Stimulated activated CD8-positive, alpha-beta memory T cell treated with anti-CD3 and anti-CD28 coated beads, Interleukin-2, amount 100 ng/mL, for 48 hours (primary cell): ENCODE measurements at places on chromosomes 16 and 17.

DNA sequence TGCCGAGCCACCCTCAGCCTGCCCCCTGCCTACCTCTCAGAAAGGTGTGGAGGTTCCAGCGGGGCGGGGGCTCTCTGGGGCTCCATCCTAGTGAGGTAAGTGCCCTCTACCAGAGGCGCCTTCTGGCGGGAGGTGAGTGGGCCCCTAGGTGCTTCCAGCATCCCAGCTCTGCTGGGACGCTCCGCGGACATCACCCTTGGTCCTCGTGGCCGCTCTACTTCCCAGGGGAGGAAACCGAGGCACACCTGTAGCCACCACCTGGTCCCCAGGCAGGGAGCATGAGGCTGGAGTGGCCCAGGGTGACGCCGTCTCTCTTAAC lies 1.4 kb downstream of the MCRIP2 start:
- no peak for DNase-seq

DNA sequence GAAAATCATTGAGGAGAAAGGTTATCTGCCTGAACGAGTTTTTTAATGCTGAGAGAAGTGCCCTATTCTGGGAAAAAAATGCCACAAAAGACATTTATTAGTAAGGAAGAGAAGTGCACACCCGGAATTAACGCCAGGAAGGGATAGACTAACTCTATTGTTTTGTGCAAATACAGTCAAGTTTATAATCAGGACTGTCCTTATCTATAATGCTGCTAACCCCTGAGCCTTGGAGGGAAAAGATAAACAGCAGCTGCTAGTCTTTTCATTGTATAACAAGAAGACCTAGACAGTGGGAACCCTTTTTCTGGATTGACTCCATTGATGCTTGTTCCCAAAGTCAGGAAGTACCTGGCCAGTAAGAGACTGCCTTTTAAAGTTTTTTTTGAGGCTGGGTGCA lies 26.5 kb downstream of the BCAS3 start:
- no peak for DNase-seq

DNA sequence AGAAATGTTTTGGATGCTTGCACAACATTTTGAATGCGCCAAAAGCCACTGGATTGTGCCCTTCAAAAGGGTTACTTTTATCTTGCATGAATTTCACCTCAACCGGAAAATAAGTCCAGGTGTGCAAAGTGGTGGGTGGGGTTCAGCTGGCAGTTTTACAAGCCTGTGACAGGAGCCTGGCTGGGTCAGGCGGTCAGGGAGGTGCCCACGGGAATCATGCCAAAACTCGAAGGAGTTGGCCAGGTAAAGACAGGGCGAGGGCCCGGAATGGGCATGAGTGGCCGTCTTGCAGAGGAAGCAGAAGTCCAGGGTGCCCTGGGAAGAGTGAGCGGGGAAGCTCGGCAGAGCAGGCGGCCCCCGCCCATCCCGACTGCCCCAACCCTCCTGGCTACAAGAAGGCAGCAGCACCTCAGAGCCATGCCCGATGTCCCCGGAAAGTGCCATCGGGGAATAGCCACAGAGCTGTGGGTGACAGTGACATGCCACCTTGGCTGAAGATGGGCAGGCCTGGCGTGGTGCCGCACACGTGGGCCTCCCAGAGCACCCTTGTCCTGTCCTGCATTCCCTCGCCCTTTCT lies 19.1 kb upstream of the CACNG1 start:
- DNase-seq, result no peak

DNA sequence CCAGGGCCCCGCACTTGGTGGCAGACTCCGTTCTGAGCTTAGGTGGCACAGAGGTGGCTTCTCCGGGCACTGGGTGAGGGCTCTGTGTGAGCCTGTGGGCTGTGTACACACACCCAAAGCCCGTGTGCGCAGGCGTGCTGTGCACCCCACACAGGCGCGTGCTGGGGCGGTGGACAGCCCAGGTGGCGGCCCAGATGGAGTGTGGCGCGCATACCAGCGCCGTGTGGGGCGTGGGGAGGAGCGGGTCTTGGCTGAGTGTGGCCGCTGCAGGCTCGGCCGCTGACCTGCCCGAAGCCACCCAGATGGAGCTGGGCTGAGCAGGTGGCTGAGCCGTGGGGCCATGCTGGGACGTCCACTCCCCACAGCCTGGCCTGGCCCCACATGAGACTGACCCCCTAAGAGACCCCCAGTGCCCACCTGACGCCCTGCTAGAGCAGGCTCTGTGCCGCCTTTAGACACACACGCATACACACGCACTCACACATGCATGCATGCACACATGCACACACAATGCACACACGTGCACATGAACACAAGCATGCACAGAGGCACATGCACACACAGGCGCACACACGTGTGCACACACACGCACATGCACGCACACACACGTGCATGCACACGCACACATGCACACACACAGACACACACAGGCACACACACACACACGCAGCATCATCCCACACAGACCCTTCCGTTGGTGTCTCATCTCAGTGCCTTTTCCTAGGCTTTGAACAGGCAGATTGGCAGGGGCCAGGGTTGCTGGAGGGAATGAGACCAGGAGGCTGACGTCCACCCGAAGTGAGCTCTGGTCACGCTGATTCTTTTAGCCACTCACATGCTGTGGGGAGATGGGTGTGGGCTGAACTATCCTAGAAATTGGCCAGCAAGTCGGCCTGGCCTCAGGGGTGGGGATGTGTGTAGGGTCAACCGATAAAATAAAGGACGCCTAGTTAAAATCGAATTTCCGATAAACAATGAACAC lies 2.1 kb downstream of the PRR35 start:
- no peak for DNase-seq

GRCh38 chr16:75462806-75463205 lies 1.7 kb downstream of the TMEM170A start:
- no peak for DNase-seq

DNA sequence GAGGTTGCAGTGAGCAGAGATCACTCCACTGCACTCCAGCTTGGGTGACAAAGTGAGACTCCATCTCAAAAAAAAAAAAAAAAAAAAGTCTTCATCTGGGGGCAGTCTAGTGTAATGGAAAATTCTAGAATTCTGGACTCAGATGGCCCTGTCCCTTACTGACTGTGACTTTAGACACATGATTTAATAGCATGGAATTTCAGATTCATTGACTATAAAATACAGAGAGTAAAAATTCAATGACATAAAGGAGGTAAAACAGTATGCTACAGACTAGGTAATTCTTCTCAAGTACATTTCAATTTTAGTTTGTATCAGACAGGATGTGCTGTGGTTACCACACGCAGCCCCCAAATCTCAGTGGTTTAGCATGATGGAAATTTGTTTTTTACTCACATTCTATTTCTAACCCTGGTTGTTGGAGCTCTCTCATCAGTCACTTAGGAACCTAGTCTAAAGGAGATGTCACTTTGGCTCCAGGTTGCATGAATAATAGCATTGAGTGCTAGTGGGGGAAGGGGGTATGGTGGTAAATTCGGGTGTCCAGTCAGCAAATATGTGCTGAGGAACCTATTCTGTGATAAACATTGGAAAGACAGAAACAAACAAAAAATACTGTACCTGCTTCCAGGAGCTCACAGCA lies 444.0 kb downstream of the XYLT1 start:
- peak; percentile 14 for DNase-seq

DNA sequence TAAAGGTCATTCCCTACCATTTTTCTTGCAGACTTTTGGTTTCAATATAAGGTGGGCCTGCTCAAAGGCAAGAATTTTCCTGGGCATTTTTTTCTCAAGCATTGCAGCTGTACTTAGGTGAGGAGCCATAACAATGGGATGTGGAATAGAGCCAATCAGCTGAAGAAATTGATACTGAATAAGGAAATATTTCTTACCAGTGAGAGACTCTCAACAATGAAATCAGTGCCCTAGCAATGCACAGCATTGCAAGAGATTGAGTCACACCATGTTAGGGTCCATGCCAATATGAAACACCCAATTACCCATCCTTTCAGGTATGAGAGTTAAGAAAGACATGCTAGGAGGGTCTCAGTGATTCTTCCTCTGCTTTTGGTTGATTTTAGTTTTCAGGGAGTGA lies 237.6 kb downstream of the SOX9 start:
- no peak for DNase-seq

- DNase-seq, result no peak
Observed at GRCh38 chr17:39863244-39863917, 731 bp downstream of the IKZF3 start.

- DNase-seq, result no peak
Observed at GRCh38 chr17:6381526-6382465, 53.1 kb downstream of the AIPL1 start.

DNA sequence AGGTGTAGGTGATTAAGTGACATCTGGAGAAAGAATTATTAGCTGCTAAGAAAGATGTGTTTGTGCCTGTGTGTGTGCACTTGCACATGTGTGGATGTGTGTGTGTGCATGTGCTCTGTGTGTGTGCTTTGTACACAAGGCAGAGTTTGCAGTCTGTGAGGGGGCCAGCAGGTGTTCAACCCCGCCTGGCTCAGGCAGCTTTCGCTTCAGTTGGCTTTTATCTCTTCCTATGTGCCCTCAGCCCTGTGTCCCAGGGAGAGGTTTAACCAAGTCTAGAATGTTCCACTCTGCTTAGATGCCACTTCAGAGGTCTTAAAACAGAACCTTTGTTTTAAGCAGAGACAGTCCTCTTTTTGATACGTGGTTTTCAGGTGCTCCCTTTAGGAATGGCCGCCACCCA lies 58.8 kb downstream of the CDH13 start:
- no peak for DNase-seq

DNA sequence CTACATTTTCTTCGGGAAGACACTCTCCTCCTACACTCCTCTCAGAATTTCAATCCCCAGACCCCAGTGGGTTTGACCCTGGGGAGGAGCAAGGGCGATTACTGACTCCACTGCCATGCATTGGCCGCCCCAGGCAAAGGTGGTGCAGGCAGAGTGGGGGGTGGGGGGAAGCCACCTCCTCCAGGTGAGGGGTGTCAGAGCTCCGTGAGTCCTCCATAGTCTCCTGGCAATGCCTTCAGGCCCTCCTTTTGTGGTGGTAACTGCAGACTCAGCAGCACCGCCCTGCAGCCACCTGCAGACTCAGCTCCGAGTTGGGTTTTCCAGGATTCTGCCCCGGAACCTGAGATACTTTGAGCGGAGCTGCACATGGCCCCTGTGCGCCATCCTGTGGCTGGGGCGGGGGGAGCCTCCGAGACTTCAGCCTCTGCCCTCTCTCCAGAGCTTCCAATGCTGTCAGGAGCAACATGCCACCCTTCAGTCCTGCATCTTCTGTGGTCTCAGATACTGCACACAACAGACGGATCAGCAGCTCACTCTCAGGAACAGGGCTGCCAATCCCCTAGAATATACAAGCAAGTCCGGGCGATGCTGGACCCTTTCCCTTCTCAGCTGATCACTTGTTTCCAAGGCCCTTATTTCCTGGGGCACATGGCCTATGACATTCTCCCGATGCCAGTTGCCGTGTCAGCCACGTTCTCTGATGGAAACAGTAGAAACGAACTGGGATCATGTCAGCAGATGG lies 2.4 kb upstream of the SLC47A2 start:
- DNase-seq, result no peak

DNA sequence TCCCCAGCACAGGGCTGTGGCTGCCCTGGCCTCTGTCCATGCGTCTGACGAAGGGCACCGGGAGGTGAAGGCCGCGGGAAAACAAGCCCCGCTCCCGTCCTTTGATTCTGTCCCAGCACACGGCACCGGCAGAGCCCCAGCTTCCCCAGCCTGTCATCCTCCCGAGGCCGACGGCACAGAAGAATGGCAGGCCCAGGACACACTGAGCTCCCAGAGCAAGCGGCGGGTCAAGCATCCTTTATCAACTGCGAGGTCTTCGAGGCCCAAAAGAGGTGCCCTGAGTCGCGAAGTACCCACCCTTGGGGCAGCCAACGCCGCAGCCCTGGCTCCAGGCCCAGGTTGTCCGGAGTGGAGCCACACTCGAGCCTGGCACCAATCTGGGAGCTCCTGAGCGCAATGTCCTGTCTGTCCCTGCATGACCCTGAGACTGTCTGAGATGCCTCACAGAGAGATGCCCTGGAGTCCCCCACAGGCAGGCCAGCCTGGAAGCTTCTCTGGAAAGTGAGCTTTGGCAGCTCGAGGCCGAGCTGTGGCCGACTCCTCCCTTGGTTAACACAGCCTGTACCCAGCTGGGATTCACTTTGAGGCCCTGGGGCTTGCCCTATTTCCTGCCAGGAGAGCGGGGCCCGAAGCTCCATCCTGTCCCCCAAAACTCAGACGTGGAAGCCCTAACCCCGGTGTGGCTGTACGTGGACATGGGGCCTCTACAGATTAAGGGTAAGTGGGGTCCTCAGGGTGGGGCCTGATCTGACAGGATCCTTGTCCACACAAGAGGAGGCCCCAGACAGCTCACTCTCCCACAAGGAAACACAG lies 23.3 kb downstream of the SLC7A5 start:
- DNase-seq, result no peak

GRCh38 chr17:20203761-20204263 lies 194.7 kb downstream of the SPECC1 start:
- DNase-seq, result no peak

DNA sequence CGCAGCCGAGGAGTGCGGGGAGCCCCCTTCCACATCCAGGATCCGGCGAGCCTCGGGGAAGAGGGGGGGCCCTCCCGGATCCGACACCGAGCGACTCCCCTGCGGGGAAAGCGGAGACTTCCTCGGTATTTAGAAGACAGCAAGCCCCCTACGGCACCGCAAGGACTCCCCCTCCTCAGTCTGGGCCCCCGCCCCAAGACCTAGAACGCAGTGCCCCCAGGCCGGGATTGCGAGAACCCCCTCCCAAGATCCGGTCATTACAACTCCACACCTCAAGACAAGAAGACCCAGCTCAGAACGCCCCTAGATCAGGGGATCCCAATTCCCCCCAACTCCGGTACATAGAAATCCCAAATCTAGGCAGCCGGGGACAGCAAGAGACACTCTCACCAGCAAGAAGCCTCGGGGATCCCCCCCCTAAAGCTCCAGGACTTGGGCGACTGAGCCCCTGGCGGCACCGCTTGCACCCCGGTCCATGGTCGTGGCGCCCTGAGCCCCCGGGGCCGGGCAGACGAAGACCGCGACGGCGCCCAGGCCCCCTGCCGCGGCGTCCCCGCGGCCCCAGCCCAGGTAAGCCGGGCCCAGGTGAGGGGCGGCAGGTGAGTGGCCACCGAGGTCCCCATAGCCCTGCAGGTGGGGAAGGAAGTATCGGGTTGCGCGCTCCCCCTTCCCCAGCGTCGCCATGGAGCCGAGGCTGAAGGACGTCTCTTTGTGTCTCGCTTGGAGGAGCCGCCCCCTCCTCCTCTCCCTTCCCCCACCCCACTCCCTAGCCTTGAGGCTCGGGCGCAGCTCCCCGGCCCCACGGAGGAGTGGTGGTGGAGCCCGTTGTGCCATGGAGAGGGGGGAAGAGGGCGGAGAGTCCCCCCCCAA lies 641 bp downstream of the SBK1 start:
- DNase-seq, result no peak

GRCh38 chr17:76986365-76986764 lies 118.2 kb downstream of the MGAT5B start:
- DNase-seq, result no peak
